ENCODE measurements at places on chromosomes 16 and 17. TPM values are rescaled to one million over a fixed set of nuclear protein-coding genes. Genes with fewer than 3 reads are reported as not detected.

The KLHL10 gene
- not detected for total RNA-seq

The TLCD3B gene
- 0.14 TPM for total RNA-seq

The UMOD gene
- not detected for total RNA-seq

The HOXB9 gene
- total RNA-seq: not detected

The GNGT2 gene
- total RNA-seq: not detected

The PDIA2 gene
- total RNA-seq: not detected

The KRTAP4-6 gene
- total RNA-seq: not detected

The KRTAP9-8 gene
- total RNA-seq: not detected

The PLEKHG4 gene
- total RNA-seq: 7.5 TPM

The TP53TG3F gene
- total RNA-seq: not detected

The GP1BA gene
- total RNA-seq: not detected

The FNDC8 gene
- total RNA-seq: not detected
